Pancreas (tissue), 10 donors: ENCODE measurements at places on chromosomes 13 and 19. TPM values are rescaled to one million over a fixed set of nuclear protein-coding genes. Genes with fewer than 3 reads are reported as not detected.

Gene XRCC1
- 13.1 TPM for total RNA-seq

Gene ELSPBP1
- total RNA-seq, result not detected

Gene SIGLEC14
- 1.1 TPM for total RNA-seq

Gene GJB6
- total RNA-seq, result not detected

Gene DDX49
- 18.3 TPM for total RNA-seq

- no peak for DNase-seq
- H3K27me3 ChIP-seq, result no peaks in the 10 kb centered on the region
- no peaks in the 10 kb centered on the region for H3K36me3 ChIP-seq
- no peak overlapping the region for H3K27ac ChIP-seq
- H3K4me1 ChIP-seq, result no peaks in the 10 kb centered on the region
These were observed 1.4 kb downstream of the TMPRSS9 start for GRCh38 chr19:2361246-2362045.

GRCh38 chr19:55015126-55015525 is 22.9 kb downstream of the GP6 start:
- DNase-seq, result no peak

GRCh38 chr13:33617055-33617454 is 200.9 kb upstream of the RFC3 start:
- H3K27ac ChIP-seq, result no peak overlapping the region
- DNase-seq, result no peak
- no peak overlapping the region for H3K4me3 ChIP-seq
- H3K36me3 ChIP-seq, result no peaks in the 10 kb centered on the region
- H3K27me3 ChIP-seq, result no peaks in the 10 kb centered on the region

- H3K27ac ChIP-seq, result no peak overlapping the region
- no peaks in the 10 kb centered on the region for H3K36me3 ChIP-seq
- no peak overlapping the region for H3K4me3 ChIP-seq
- H3K27me3 ChIP-seq, result no peaks in the 10 kb centered on the region
- DNase-seq, result no peak
These were observed 8.7 kb upstream of the PLAUR start for GRCh38 chr19:43678512-43679261.

DNA sequence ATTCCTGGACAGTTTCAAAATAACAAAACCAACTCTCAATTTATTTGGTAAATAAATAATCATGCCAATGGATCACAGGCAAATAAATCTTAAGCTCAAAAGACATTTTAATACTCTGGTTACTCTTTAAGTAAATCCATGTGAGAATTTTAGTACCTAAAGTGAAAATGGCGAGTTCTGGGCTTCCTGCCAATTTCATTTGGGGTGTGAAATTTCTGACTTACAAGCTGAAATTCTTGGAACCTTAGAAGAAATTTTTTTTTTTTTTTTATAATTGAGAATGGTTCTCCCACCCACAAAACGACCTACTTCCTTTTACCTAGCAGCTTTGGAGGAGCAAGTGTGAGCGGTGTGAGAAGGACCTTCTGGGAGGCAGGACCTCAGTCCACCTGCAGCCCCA is 354.5 kb upstream of the NBEA start:
- no peak overlapping the region for H3K4me3 ChIP-seq
- H3K27ac ChIP-seq, result no peak overlapping the region
- DNase-seq, result no peak
- H3K4me1 ChIP-seq, result no peaks in the 10 kb centered on the region
- H3K36me3 ChIP-seq, result no peaks in the 10 kb centered on the region

DNA sequence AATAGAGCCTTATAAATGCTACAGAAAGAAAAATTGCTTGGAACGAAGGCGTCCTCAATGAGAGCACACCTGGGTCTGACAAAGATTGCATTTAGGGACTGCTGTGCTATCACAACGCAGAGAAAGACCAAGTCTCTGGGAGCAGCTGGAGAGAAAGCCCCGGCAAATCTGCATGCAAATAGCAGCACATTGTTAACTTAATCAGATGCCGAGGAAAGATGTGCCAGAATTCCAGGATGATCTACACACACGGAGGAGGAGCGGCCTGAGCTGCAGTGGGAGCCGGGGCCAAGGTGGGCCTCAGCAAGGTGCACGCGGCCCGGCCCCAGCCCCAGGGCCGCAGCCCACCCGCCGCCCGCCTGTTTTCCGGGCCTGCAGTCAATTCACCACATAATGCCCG is 1.4 kb downstream of the ZNF536 start:
- DNase-seq, result no peak
- no peaks in the 10 kb centered on the region for H3K27me3 ChIP-seq
- H3K4me3 ChIP-seq, result no peak overlapping the region
- H3K4me1 ChIP-seq, result no peaks in the 10 kb centered on the region
- no peaks in the 10 kb centered on the region for H3K36me3 ChIP-seq

- no peaks in the 10 kb centered on the region for H3K4me1 ChIP-seq
- no peak overlapping the region for H3K27ac ChIP-seq
- no peak for DNase-seq
- no peaks in the 10 kb centered on the region for H3K27me3 ChIP-seq
- H3K36me3 ChIP-seq, result no peaks in the 10 kb centered on the region
These were observed 39.9 kb downstream of the SIGLEC7 start for GRCh38 chr19:51181913-51182419.

DNA sequence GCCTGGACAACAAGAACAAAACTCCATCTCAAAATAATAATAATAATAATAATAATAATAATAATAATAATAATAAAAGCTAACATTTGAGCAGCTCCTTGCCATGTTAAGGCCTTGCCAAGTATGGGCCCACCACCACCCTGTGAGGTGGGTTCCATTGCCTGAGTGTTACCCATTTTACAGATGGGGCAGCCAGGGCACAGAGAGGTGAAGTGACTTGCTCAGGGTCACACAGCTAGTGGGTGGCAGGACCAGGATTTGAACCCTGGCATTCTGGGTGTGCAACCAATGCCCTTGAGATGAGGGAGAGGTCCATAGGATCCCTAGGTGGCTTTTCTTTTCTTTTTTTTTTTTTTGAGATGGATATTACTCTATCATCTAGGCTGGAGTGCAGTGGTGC is 29.5 kb downstream of the ZSWIM4 start:
- H3K36me3 ChIP-seq, result no peaks in the 10 kb centered on the region
- no peaks in the 10 kb centered on the region for H3K27me3 ChIP-seq
- H3K4me1 ChIP-seq, result no peaks in the 10 kb centered on the region
- no peak overlapping the region for H3K4me3 ChIP-seq
- no peak overlapping the region for H3K27ac ChIP-seq

DNA sequence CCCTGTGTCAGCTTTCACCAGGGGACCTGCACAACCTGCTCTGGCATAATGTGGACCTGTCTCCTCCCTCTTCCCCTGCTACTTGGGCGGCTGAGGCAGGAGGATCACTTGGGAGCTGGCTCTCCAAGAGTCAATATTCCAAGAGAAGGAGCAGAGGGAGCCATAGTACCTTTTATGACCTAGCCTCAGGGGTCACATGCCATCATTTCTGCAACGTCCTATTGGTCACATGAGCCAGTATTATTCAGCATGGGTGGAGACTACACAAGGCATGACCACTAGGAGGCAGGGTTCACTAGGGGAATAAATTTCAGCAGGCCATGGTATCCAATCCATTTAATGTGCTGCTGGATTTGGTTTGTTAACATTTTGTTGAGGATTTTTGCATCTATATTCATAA is 12.0 kb upstream of the SHFL start:
- no peaks in the 10 kb centered on the region for H3K4me1 ChIP-seq
- no peaks in the 10 kb centered on the region for H3K27me3 ChIP-seq
- H3K4me3 ChIP-seq, result no peak overlapping the region
- DNase-seq, result no peak
- H3K27ac ChIP-seq, result no peak overlapping the region

GRCh38 chr19:49073514-49074378 is 1.2 kb upstream of the KCNA7 start:
- no peaks in the 10 kb centered on the region for H3K4me1 ChIP-seq
- H3K27ac ChIP-seq, result no peak overlapping the region
- H3K4me3 ChIP-seq, result no peak overlapping the region
- H3K27me3 ChIP-seq, result no peaks in the 10 kb centered on the region
- H3K36me3 ChIP-seq, result no peaks in the 10 kb centered on the region
- DNase-seq, result no peak

- H3K36me3 ChIP-seq, result no peaks in the 10 kb centered on the region
- no peak overlapping the region for H3K27ac ChIP-seq
- H3K4me3 ChIP-seq, result no peak overlapping the region
- H3K4me1 ChIP-seq, result no peaks in the 10 kb centered on the region
- DNase-seq, result no peak
These were observed 55.7 kb upstream of the PTPRS start for GRCh38 chr19:5396096-5396939.

DNA sequence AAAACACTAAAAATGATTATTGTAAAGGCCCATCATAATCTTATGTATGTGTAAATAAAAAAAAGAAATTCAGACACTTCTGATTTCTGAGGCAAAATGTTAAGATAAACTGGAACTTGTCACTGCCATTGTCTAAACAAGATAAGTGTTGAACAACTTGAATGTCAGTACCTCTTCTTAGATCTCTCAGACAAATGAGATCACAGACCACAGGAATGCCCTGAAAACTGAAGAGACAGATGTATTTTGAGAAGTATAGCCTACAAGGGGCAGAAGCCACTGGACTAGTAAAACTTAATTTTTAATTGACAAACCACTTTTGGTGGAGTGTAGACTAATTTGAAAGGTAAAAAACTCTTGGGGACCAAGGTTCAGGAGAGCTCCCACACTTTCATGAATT is 375.5 kb upstream of the SLITRK5 start:
- no peaks in the 10 kb centered on the region for H3K27me3 ChIP-seq
- H3K4me1 ChIP-seq, result no peaks in the 10 kb centered on the region
- no peak overlapping the region for H3K4me3 ChIP-seq
- no peaks in the 10 kb centered on the region for H3K36me3 ChIP-seq
- H3K27ac ChIP-seq, result no peak overlapping the region
- no peak for DNase-seq

DNA sequence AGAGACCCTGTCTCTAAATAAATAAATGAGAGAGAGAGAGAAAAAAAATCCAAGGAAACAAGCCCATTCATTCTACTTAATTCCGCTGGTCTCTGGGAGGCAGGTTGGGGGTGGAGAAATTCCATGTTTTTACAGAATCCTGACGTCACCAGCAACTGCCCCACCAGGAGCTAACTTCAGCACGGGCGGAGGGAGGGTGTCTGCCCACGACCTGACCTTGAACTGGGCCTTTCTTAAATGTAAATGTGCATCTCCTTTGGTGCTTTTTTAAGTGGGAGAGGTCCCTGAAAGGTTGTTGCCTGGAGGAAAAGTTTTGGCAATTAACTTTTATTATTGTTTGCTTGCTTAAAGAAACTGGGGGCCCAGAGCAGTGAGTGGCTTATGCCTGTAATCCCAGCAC is 15.5 kb downstream of the KLF2 start:
- H3K4me1 ChIP-seq, result no peaks in the 10 kb centered on the region
- H3K27ac ChIP-seq, result no peak overlapping the region
- H3K4me3 ChIP-seq, result no peak overlapping the region

DNA sequence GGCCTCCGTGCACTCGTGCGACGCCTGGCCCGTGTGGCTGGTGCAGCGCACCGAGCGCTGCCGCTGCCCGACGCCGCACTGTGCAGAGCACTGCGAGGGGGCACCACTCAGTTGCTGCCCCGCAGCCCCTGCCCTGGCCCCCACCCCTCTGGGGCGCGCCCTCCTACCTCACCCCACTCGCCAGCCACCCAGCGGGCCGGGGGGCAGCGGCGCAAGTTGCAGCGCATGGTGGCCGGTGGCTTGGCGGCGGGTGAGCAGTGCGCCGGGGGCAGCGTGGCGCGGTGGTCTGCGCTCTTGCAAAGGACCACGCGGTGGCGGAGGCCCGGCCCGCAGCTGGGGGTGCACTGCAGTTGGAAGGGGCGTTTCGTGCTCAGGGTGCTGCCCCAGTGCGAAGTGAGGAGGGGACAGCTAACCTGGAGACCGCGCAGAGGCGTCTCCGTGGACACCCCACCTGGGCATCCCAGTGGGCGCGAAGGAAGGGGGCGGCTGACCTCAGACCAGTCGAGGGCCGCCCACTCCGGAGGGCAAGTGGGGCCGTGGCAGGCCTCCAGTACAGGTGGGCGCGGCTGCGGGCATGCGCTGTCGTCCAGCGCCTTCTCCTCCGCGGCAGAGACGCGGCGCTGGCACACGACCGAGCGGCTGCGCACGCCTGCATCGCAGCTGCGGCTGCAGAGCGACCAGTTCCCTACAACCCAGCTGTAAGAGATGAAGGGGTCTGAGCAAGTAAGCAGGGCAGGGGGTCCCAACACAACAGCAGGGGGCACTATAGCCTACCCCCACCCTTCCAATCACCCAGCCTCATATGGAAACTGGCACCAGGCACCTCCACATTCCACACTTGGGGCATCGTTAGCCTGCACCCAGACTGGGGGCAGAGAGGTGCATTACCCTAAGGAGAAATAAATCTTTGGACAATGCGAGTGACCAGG is 8.0 kb upstream of the MYO1F start:
- no peak for DNase-seq
- H3K27ac ChIP-seq, result no peak overlapping the region
- H3K27me3 ChIP-seq, result no peaks in the 10 kb centered on the region
- H3K4me1 ChIP-seq, result no peaks in the 10 kb centered on the region

- H3K4me1 ChIP-seq, result no peaks in the 10 kb centered on the region
- no peak overlapping the region for H3K4me3 ChIP-seq
- H3K27me3 ChIP-seq, result no peaks in the 10 kb centered on the region
These were observed 35.3 kb downstream of the EDNRB start for GRCh38 chr13:77883328-77883727.

DNA sequence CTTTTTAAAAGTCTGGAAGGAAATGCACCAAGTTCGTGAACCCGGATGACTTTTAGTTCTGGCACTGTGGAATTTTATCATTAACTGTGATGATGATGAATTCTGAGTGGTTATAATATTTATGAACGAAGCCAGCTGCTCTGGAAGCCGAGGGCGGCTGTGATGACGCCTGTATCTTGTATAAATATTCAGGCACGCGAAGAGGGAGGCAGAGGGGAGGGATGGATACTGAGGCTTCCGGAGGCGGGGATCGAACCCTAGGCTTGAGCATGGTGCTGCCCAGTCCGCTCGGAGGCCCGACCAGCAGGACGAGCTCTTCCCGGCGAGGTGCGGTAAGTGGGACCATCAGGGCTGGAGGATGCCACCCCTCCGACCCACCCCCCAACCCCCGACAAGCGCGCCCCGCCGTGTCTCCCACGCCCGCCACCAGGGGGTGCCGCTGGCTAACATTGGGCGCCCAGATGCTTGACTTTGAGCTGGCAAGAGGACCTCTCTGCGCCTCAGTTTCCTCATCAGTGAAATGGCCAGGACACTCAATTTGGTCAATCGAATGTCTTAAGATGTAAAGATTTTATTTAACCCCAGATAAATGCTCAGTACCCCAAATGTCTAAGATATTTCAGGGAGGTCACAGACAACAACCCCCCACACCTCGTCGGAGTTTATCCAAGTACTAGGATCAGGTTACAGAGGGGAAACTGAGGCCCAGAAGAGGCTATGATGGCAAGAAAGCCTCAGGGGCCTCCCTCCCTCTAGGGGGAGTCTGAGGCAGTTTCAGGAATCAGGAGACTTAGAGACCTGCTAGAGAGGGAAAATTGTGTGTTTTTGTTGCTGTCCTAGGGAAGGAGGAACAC is 4.5 kb upstream of the RAB3A start:
- H3K4me3 ChIP-seq, result no peak overlapping the region
- H3K36me3 ChIP-seq, result no peaks in the 10 kb centered on the region
- H3K27me3 ChIP-seq, result no peaks in the 10 kb centered on the region
- DNase-seq, result no peak
- no peak overlapping the region for H3K27ac ChIP-seq
